ENCODE measurements at places on chromosomes 2 and 18. TPM values are rescaled to one million over a fixed set of nuclear protein-coding genes. Genes with fewer than 3 reads are reported as not detected.

The ZSWIM2 gene
- total RNA-seq, result not detected

The TCF7L1 gene
- 0.16 TPM for total RNA-seq

The SLC1A4 gene
- 45.3 TPM for total RNA-seq

- no peak for DNase-seq
Measured at GRCh38 chr2:163703386-163703785, 32.4 kb downstream of the FIGN start.

DNA sequence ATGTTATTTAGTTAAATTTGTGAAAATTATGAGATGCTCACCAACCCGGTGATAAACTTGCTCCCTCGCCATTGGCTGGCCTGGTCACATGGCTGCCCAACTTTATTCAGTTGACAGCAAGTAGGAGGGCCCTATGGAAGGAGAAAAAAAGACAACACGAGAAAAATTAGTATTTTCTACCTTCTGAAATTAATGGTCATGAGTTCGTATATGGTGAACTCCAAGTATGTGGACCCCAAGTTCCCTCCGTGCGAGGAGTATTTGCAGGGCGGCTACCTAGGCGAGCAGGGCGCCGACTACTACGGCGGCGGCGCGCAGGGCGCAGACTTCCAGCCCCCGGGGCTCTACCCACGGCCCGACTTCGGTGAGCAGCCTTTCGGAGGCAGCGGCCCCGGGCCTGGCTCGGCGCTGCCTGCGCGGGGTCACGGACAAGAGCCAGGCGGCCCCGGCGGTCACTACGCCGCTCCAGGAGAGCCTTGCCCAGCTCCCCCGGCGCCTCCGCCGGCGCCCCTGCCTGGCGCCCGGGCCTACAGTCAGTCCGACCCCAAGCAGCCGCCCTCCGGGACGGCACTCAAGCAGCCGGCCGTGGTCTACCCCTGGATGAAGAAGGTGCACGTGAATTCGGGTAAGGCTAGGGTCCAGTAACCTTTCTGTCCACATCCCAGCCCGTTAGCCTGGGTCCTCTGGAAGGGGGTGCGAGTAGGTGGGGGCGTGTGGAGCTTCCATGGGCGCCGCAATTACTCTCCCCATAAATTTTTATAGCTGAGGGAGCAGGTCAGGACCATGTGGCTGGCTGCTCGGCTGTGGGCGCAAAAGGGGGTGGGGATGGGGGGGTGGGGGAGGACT lies at the start of gene HOXD4:
HOXD4 (plus strand) TSS at position 109 of the 846 bp plus-strand sequence; CDS start at position 193, 84 bp downstream.
- no peak for DNase-seq

GRCh38 chr18:35467624-35468016 lies 30.1 kb downstream of the INO80C start:
- no peak for DNase-seq

The DYNAP gene
- not detected for total RNA-seq

DNA sequence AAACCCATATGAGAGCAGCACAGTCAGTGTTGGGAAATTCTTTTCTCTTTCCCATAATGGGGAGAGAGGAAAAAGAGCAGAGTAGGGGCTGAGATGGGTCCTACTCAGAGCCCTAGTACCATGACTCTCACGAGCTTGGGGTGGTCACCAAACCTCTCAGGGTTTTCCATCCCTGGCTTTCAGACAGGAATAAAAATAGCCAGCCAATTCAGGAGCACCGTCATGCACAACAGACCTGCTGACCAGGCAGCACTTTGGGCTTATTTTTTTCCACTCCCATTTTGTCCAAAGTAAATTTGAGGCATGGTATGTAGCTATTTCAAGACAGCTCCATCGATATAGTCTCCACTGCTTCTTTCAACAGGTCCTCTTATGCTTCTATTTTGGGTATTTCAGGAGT lies 86.4 kb downstream of the TGFA start:
- no peak for DNase-seq

The BCS1L gene
- 86.5 TPM for total RNA-seq

GRCh38 chr2:3284657-3285630 lies 92.7 kb downstream of the EIPR1 start:
- no peak for DNase-seq

- no peak for DNase-seq
Measured at GRCh38 chr2:29527947-29528346, 393.4 kb downstream of the ALK start.

DNA sequence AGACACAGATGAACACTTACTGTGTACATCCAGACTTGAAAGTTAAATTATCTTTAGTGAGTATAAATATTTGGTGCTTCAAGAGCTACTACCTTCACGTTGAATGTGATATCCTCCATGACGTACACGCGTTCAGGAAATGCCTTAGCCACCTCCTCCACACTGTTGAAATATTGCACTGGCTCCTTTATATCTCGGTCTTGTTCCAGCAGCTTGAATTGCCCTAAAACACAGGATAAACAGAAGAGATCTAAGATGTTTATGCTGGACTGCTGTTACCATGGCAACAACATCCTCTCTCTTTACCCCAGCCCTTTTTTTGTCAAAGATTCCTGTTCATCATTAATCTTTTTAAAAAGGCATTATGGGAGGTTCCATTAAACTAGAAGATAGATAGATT lies 120.3 kb downstream of the MEP1B start:
- no peak for DNase-seq

- DNase-seq, result no peak
Measured at GRCh38 chr18:50633992-50634391, 74.1 kb downstream of the MAPK4 start.

The GPR35 gene
- total RNA-seq, result 50.7 TPM

GRCh38 chr2:205161156-205161839 lies 521.0 kb upstream of the NRP2 start:
- DNase-seq, result no peak

- DNase-seq, result peak; percentile 40
Measured at GRCh38 chr2:86747711-86748639, 27.9 kb downstream of the RMND5A start.

DNA sequence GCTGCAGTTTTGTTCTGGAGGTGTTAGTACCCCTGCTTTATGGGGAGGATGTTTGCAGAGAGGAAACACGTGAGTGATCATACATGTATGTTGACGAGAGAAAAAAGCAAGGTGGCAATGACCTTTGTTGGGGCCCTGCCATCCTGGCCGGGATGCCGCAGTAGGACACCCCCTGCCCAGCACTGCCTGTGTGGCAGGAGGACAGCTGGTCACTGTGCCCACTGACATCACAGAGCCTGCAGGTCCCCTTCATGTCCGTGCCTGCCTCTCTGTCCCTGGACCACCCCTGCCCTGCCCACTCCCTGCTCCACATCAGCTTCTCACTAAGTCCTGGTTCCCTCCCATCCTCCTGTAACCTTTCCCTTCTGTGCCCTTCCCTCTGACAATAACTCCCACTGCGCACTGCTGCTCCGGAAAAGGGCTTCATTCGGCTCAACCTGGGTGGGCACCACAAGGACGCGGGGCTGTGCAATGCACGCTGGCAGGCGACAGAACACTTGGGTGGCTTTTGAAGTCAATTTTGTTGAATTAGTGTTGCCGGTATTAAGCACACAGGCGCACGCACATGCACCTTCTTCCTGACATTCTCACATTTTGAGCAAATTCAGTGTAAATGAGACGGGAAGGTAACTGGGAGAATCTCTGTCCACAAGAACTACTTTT lies 51.5 kb upstream of the TWIST2 start:
- DNase-seq, result no peak

DNA sequence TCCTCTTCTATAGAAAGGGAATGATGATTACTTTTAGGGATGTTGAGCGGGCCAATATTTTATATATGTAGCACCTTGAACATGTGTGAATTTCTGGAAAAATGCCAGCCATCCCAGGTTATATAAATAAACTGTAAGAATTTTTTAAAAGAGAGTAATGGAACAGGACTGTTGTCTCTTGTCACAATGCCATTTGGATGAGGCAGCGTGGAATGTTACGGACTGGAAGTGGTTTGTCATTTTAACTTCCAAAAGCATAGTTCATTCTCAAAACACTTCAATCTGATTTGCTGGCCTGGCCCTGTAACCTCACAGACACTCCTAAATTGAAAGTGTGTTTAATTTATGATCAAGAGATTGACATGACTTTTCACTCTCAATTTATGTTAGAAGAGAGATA lies 70.8 kb downstream of the TPGS2 start:
- no peak for DNase-seq
